ENCODE measurements at places on chromosomes 12 and 14.

- no peak for DNase-seq
Observed at GRCh38 chr12:69732088-69732487, 6.6 kb upstream of the RAB3IP start.

DNA sequence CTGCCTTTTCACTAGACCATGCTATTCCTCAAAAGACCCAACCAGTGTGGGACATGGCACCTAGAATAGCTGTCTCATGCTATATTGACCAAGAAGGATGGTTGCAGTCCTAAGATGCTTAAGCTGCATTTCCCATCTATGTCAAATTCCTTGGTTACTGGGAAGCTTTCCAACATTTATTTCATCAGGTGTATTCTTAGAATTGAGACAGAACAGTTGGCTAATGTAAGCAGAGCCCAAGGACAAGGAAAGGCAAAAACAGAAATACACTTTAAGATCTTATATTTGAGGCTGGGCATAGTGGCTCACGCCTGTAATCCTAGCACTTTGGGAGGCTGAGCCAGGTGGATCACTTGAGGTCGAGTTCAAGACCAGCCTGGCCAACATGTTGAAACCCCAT, 24.7 kb downstream of the ARG2 start:
- DNase-seq: no peak

- no peak for DNase-seq
Observed at GRCh38 chr12:48000878-48001504, 3.3 kb downstream of the COL2A1 start.

DNA sequence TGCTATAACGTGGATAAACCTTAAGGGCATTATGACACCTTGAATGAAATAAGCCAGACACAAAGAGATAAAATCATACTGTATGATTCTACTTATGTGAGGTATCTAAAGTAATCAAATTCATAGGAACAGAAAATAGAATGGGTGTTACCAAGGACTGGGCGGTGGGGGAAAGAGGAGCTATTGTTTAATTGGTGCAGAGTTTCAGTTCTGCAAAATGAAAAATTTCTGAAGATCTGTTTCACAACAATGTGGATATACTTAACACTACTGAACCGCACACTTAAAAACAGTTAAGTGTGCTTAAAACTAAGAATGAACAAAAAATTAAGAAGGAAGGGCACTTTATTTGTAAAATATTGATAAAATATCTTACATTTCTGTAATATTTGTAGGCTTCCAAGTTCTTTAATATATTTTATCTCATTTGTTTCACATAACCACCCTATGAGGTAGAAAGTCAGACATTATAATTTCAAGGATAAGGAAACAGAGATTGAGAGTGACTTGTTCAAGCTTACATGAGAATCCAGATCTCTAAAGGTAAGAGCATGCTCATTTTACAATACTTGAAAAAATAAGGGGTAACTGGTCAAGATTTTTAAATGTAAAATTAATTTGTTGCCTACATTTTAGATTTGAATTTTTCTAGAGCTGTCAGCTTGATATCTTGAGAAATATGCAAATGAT, 14.9 kb downstream of the LTA4H start:
- DNase-seq: no peak

GRCh38 chr14:102080183-102081080, 6.4 kb downstream of the HSP90AA1 start:
- no peak for DNase-seq

GRCh38 chr14:24280797-24281460, 9.5 kb upstream of the RABGGTA start:
- no peak for DNase-seq

DNA sequence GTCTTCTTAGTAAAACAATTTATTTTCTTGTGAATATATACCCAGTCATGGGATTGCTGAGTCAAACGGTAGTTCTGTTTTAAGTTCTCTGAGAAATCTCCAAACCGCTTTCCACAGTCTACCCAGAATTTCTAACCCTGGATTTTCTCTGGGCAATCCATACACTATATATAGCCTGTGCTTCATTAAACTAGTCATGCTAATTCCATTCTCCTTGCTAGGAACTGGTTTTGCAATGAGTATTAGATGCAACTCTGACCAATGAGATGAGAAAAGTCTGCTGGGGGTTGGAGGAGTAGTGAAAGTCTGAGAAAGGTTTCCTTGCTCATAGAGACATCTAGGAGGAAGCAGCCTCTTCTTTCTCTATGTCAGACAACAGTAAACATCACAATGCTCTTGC, 196.1 kb upstream of the CDKN3 start:
- DNase-seq: no peak

DNA sequence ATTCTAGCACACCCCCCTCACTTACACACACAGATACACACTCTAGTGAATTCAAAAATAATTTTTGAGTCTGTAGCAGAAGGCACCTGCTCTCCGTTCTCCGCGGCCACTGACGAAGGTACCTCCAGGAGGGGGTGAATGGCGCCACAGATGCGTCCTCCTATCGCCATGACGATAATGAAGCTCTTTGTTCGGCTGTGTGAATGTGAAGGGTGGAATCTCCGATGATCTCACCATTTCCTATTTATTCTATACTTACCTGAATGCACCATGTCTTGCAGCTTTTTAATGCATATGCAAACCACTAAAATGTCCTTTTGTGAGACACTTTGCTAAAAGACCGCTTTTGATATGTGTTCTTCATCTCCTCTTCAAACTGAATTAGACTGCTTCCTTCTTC, 162.7 kb downstream of the EGLN3 start:
- no peak for DNase-seq

- peak; percentile 18 for DNase-seq
Observed at GRCh38 chr14:70665448-70666360, 24.0 kb downstream of the TTC9 start.

- DNase-seq: peak; percentile 42
Observed at GRCh38 chr14:99729991-99730875, 46.1 kb downstream of the CYP46A1 start.

GRCh38 chr12:47846294-47846996, 26.7 kb upstream of the HDAC7 start:
- no peak for DNase-seq

DNA sequence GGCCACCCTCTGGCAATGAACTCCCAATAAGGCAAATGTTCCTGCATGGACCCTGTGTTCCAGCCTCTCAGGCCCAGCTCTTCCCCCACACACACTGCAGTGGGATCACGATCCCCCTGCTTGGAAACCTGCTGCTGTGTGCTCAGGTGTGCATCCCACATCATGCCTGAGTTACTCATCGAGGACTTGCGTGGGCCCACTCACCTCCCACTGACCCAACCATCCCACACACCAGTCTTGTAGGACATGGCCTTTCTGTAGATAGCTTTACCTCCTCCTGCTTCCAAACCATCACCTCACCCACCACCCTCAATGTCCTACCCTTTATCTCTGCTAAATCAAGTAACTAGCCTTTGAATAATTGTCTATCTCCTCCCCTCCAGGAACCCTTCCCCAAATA, 24.6 kb downstream of the NPC2 start:
- no peak for DNase-seq

DNA sequence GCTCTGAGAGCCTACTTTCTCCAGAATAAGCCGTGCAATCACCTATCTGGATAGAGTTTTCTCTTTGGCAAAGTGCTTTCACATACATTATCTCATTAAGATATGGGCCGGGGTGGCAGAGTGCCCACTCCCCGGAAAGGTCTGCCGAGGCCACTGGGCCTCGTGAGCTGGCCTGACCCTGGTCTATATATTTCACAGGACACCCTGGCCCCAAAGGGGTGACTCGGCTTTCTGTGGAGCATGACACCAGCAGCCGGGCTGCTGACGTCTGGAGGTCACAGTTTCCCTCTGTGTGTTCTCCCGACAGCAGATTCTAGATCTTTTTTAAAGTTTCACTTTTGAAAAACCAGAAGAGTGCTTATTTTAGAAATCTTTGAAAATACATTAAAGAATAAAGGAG, 27.9 kb upstream of the ATP2A2 start:
- no peak for DNase-seq

Data from NCI-H1105 (cell line).